Posterior cingulate gyrus (tissue), 11 donors: ENCODE measurements at places on chromosomes 4 and X.

GRCh38 chr4:129821073-129821472 lies 725.1 kb downstream of the C4orf33 start:
- DNase-seq, result no peak

DNA sequence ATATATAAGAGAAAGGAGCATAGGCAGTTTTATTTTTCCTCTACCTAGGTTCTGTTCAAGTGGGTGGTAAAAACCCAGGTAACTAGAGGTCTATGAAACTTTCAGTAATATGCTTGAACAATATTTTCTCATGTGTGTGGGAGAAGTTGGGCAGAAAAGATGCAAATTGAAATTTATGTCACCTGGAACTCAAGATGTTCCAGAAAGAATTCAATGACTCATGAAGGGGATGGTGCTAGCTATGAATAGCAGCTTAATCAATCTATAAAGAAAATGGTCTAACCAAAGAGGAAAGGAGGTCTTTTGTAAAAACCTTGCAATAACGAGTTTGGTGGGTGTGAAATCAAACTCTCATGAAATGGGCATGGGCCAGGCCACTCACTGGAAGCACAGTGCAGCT lies 263.8 kb downstream of the INPP4B start:
- DNase-seq, result no peak

- no peak for DNase-seq
These were observed 10.0 kb downstream of the CLCN4 start for GRCh38 chrX:10166731-10167151.

- no peak for DNase-seq
These were observed 63.0 kb upstream of the SLC10A4 start for GRCh38 chr4:48420144-48420543.

- no peak for DNase-seq
These were observed 700.5 kb downstream of the TRIML1 start for GRCh38 chr4:188839704-188840103.

GRCh38 chr4:76654791-76655190 lies 219.8 kb downstream of the SHROOM3 start:
- DNase-seq, result no peak

DNA sequence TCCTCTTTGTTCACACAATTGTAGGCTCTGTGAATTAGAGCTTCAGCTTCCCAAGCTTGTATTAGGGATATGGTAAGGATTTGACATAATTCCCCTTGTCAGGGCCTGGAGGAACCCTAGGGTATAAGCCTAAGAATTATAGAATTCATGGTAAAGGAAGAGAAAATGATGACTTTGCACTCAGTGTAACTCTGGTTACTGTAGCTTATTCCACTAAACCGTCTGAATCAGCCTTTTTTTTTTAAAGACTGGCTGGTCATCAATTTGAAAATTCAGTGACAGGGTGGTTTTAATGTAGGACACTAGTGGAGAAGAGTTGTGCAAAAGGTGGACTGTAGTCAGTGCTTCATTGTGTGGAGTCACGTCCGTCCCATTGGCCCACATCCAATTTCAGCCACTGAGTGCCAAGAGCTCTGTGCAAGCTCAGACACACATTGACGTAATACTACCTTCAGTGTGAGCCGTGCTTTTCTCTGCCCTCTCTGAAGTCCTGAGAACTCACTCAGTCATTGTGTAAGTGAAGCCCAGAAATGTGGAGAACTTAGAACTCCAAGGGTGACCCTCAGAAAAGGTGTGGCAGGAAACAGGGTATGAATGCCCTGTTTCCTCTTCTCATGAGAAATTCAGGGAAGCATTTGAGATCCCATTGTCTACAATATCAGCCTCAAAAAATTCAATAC lies 449.8 kb downstream of the C4orf33 start:
- no peak for DNase-seq

GRCh38 chr4:10196191-10196590 lies 79.6 kb upstream of the WDR1 start:
- no peak for DNase-seq
